ENCODE measurements at places on chromosomes 7 and 10.

DNA sequence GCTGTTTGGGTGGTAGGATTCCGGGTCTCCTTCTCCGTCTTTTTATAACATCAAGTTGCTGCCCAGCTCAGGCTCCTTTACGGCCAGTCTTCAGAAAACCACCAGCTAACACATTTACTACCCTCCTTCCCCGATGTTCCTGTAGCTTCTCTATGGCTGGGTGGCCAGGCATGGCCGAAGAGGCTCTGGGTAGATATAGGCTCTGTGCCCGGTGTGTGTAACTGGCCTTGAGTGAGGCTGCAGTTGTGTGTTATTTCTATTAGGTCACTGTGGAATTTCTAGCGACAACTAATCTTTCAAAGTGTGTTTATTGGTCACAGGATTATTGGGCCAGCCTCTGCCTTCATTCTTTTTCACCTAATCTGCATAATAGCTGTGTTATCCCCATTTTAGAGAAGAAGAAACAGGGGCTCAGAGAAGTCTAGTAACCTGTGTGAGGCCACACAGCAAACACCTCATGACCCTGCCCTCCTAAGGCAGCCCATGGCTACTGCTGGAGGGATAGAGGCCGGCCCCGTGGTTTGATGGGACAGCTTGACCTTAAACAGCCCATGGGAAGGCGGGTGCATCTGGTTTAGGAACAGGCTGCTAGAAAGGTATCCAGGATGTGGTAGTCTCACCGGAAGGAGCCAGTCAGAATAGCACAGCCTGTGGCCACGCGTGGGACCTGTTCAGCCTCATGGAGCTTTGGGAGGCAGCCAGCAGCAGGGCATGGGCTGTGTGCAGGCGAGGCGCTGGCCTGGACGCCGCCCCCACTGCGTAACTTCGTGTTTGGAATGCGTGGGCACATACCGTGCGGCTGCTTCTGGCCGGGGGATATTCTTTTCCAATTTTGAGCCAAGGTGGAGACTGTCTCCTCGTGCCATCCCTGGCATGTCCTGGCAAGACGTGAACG is 29.7 kb downstream of the HTRA1 start:
- peak; percentile 18 for DNase-seq

- no peak for DNase-seq
Measured at GRCh38 chr10:113379091-113379490, 173.8 kb upstream of the HABP2 start.

DNA sequence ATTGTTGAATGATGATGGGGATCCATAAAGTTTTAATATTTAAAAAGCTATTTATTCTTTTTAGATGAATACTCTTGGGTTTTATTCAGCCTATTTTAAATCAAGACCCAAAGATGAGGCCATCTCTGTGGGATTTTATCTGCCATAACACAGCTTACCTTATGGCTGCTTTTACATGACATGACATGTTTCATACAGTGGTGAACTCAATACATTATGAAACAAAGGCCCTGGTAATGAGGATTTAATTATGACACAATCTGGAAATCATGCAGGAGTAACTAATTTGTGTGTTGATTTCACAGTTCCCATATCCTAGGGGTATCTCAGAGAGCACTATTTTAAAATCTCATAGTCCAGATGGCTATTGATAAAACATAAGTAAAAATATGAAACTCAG is 661.8 kb upstream of the FZD8 start:
- DNase-seq: no peak

GRCh38 chr10:2284071-2284470 is 546.7 kb upstream of the ADARB2 start:
- DNase-seq: no peak

DNA sequence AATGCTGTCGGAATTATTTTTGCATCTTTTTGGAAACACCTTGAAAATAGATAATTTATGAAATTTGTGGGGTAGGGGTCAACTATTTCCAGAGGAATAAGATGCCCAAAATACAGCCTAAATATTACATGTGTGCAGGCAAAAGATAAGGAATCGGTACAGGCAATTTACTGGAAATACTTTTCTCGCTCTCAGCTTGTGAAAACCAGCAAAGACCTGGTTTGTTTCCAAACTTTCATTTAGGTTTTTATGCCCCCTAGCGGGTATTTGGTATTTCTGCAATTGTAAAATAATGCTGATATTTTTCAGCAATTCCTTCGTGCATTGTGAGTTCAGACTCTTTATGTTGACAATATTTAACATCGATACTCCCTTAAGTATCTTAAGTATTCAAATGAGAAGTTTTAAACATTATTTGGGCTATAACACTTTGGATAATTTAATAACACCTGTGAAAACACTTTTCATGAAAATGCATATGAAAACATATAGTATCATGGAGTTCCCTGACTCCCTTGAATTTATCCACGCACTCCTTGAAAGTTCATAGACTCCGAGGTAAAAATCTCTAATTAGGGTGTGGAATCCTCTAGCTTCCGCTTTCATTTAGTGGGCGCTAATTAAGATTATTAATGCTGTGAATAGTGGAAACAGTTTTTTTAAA is 132.4 kb downstream of the TSPAN12 start:
- DNase-seq: no peak

DNA sequence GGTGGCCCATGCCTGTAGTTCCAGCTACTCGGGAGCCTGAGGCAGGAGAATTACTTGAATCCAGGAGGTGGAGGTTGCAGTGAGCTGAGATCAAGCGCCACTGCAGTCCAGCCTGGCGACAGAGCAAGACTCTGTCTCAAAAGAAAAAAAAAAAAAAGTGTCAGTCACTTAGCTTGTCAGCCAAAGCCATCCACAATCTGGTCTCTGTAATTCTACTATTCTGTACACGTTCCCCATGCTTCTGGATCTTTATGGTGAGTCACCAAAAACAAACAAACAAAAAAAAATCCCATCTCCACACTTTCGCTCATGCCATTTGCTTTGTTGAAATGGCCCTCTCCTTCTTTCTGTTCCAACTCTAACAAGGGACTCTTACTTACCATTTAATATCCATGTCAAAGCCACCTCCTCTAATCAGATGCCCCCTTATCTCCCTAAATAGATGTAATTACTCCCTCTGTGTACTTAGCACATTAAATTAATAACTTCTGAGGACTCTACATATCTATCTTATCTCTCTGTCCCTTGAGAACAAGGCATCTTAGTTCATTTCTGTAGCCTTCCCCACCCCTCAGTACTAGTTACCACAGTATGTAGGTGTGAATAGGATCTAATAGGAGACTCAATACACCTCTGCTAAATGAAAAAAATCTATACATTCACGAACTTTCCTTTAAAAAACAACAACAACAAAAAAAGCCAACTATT is 128.4 kb downstream of the ELMO1 start:
- DNase-seq: no peak

- no peak for DNase-seq
Measured at GRCh38 chr10:28105561-28105960, 106.7 kb upstream of the ODAD2 start.
